ENCODE measurements at places on chromosomes 6 and 20. TPM values are rescaled to one million over a fixed set of nuclear protein-coding genes. Genes with fewer than 3 reads are reported as not detected.
A peak's percentile ranks its signal among the peaks of the same experiment; 100 is the strongest.

Gene LRRC73
- total RNA-seq: 0.52 TPM

DNA sequence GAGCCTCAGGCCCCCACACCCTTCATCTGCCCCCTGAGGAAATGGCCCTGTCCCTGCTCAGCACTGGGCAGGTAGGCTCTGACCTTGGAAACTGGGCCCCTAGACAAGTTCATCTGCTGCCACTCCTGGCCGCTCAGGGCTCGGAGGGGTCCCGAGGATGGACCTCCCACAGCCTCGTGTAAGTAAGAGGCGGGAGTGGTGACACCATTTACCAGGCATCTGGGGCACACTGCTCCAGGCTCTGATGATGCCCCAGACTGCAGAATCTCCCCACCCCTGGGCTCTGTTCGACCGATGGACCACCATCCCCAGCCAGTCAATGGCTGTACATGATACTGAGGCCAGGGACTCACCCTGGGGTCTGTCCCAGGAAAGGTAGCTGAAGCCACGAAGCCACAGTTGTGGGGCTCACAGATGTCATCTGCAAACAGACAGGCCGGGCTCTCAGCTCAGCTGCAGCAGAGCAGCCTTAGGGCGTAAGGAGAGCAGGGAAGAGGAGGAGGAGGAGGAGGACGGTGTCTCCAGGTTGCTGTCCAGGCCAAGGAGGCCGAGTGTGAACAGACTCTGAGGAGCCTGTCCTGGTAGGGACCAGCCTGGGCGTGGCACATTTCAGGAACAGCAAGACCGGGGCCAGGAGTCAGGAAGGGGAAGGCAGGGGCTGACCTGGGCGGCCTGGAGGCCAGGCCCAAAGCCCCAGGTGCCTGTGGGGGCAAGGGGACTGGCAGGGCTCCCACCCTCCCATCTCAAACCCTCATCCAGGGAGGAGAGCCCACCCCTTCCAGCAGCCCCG is 300.4 kb downstream of the TAF4 start:
- no peaks in the 10 kb centered on the region for H3K4me1 ChIP-seq
- no peak overlapping the region for H3K27ac ChIP-seq
- DNase-seq: no peak
- no peaks in the 10 kb centered on the region for H3K36me3 ChIP-seq
- no peaks in the 10 kb centered on the region for H3K27me3 ChIP-seq

DNA sequence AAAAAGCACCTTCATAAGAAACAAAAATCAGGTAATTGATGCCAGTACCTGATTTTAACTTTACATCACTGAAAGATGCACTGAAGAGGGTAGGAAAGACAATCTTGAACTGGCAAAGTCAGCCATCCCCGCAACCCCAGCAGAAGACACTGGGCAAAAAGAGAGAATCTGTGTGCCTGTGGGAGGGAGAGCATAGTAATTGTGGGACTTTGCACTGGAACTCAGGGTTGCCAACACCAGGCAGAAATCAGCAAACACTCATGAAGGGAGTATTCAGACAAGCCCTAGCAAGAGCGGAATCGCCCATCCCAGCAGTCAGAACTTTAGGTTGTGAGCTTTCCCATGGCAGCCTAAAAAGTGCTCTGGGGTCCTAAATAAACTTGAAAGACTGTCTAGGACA is 344.6 kb upstream of the GJE1 start:
- H3K27me3 ChIP-seq: no peaks in the 10 kb centered on the region
- H3K27ac ChIP-seq: no peak overlapping the region
- no peaks in the 10 kb centered on the region for H3K36me3 ChIP-seq
- H3K4me1 ChIP-seq: no peaks in the 10 kb centered on the region
- no peak for DNase-seq

Gene TTLL9
- not detected for total RNA-seq

DNA sequence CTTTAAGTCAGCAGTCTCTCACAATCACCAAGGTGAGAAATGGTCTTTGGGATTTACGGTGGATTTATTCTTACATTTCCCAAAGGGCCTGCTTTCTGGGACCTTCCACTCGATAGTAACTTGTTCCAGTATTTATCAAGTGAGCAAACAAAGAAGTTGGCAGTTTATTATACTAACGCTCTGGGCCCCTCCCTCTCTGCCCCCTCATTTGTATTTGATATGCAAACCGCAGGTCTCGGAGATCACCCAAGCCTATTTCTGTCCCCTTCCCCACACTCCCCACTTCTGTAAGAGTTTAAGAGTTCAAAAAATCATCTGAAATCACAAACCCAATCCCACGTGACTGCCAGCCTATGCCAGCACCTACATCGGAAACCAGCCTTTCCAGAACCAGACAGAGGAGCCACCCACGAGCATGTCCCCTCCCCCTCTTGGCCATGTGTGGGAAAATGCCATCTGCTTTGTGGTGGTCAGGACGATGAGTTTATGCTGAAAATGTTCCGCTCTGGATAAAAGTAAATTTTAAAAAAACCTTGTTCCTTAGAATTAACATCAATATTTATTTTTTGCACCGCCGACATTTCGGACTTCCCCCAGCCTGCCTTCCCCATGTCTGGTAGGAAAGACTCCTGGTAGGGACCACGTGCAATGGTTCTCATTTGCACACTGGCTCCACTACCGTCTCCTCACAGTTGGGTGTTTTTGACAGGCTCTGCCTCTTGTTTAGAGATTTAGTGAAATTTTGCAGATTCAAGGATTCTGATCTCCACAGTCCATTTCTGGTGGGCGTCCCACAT is 281.0 kb downstream of the TFAP2C start:
- H3K36me3 ChIP-seq: no peaks in the 10 kb centered on the region
- no peak overlapping the region for H3K27ac ChIP-seq
- no peak for DNase-seq

Gene CD40
- total RNA-seq: 1.5 TPM

GRCh38 chr6:2630891-2631571 is 119.7 kb downstream of the MYLK4 start:
- H3K4me3 ChIP-seq: no peak overlapping the region
- H3K27ac ChIP-seq: no peak overlapping the region
- H3K27me3 ChIP-seq: peaks cover 8% of the 10 kb centered on the region
- no peaks in the 10 kb centered on the region for H3K36me3 ChIP-seq
- no peak for DNase-seq

Gene PCED1A
- total RNA-seq: 22.6 TPM

DNA sequence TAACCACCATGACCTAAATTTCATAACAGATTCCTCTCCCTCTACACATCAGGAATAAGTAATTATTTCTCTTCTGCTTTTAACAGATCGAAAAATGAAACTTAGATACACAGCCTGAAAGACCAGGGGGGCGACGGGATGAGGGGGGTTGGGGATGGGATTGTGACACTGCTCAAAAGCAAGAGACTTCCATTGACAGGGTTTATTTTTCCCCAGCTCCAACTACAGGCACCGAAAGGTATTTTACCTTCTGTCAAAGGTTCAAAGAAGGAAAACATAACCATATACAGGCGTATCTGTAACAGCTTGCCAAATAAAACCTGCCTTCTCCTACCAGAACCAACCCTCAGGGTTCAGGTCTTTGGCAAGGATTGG is 1.3 kb downstream of the EPHA7 start:
- H3K4me1 ChIP-seq: peaks cover 20% of the 10 kb centered on the region
- H3K4me3 ChIP-seq: no peak overlapping the region
- DNase-seq: no peak
- peaks cover 59% of the 10 kb centered on the region for H3K27me3 ChIP-seq
- no peak overlapping the region for H3K27ac ChIP-seq
- H3K36me3 ChIP-seq: peaks cover 4% of the 10 kb centered on the region

DNA sequence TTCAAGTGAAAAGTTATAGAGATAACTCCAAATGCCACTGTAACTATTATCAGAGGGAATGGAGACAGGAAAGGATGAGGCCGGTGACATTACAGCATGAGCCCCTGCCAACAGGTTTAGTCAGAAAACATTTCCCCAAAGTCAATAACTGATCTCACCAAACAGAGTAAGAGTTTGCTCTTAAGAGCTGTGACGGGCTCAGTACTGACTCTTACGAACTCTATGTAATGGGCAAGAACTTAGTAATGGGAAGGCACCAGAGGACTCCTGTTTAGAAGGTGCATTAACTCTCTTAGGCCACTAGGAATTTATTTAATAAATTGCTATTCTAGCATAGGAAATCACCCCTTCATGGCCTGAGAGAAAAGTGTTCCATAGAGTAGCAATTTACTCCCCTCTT is 76.8 kb downstream of the SAMD5 start:
- no peaks in the 10 kb centered on the region for H3K27me3 ChIP-seq
- no peaks in the 10 kb centered on the region for H3K4me1 ChIP-seq
- no peak for DNase-seq
- H3K27ac ChIP-seq: no peak overlapping the region

- H3K4me1 ChIP-seq: peaks cover 22% of the 10 kb centered on the region
- H3K4me3 ChIP-seq: peak overlapping the region; percentile 15
- no peaks in the 10 kb centered on the region for H3K27me3 ChIP-seq
- peak overlapping the region; percentile 92 for H3K27ac ChIP-seq
Observed at GRCh38 chr6:89298680-89299465, 16.2 kb downstream of the GABRR2 start.

Gene CD24
- 0.31 TPM for total RNA-seq

GRCh38 chr6:36850021-36850420 is 10.8 kb upstream of the CPNE5 start:
- peaks cover 2% of the 10 kb centered on the region for H3K27me3 ChIP-seq
- no peak for DNase-seq
- H3K27ac ChIP-seq: no peak overlapping the region
- peaks cover 19% of the 10 kb centered on the region for H3K36me3 ChIP-seq

DNA sequence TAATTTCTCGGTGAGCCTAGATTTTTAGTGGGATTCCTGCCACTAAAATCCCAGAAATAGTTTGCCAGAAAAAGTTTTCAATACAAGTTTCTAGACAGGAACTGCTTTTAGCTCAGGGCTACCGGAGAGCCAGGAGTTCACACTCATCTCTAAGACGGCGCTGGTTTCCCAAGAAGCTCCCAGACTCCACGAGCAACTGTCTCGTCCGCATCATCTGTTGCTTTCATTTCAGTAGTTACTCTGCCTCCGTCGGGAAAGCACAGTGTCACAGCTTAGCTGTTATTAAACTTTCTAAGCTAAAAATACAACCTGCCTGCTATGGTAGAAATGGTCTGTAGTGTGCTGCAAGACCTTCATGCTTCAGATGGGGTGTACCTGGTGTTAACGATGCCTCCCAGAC is 197.3 kb upstream of the SNX9 start:
- no peak overlapping the region for H3K4me3 ChIP-seq
- H3K36me3 ChIP-seq: peaks cover 2% of the 10 kb centered on the region
- no peak overlapping the region for H3K27ac ChIP-seq
- H3K4me1 ChIP-seq: peaks cover 8% of the 10 kb centered on the region
- no peak for DNase-seq
- no peaks in the 10 kb centered on the region for H3K27me3 ChIP-seq

DNA sequence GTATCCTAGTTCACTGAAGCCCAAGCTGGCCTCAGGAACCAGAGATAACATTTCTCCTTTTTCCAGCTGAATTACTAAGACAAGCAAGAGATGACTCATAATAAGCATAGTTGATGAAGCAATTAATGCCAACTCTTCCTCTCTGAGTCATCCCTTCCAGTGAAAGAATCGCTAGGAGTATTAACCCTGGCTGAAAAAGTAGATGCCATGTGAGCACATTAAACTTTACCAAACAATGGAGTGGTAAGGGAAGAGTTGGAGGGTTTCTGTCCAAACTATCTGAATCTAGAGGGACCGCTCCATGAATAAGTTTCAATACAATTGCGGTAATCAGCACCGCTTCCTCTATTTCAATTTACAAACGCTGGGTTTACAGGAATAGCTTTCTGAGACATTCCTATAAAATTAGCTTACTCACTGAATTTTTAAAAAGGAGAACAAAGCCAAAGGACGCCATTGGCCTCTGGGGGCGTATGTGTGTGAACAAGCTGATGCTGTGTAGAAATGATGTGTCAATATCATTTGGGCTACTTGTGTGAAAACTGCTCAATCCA is 48.3 kb downstream of the ATXN1 start:
- H3K36me3 ChIP-seq: peaks cover 11% of the 10 kb centered on the region
- peak overlapping the region; percentile 82 for H3K27ac ChIP-seq
- DNase-seq: no peak
- peak overlapping the region; percentile 48 for H3K4me3 ChIP-seq
- no peaks in the 10 kb centered on the region for H3K27me3 ChIP-seq
- H3K4me1 ChIP-seq: peaks cover 33% of the 10 kb centered on the region

GRCh38 chr20:41038149-41038877 is 9.7 kb downstream of the TOP1 start:
- peak overlapping the region; percentile 50 for H3K27ac ChIP-seq
- peaks cover 55% of the 10 kb centered on the region for H3K36me3 ChIP-seq
- DNase-seq: no peak
- peaks cover 88% of the 10 kb centered on the region for H3K4me1 ChIP-seq
- no peaks in the 10 kb centered on the region for H3K27me3 ChIP-seq

Gene CD109
- 11.3 TPM for total RNA-seq

- H3K36me3 ChIP-seq: no peaks in the 10 kb centered on the region
- no peaks in the 10 kb centered on the region for H3K4me1 ChIP-seq
- no peak overlapping the region for H3K4me3 ChIP-seq
- DNase-seq: no peak
Observed at GRCh38 chr6:147677647-147678046, 169.2 kb downstream of the SAMD5 start.

- no peaks in the 10 kb centered on the region for H3K27me3 ChIP-seq
- DNase-seq: no peak
- no peaks in the 10 kb centered on the region for H3K36me3 ChIP-seq
- H3K4me3 ChIP-seq: no peak overlapping the region
- no peak overlapping the region for H3K27ac ChIP-seq
Observed at GRCh38 chr6:131488780-131489179, 84.2 kb upstream of the ARG1 start.

DNA sequence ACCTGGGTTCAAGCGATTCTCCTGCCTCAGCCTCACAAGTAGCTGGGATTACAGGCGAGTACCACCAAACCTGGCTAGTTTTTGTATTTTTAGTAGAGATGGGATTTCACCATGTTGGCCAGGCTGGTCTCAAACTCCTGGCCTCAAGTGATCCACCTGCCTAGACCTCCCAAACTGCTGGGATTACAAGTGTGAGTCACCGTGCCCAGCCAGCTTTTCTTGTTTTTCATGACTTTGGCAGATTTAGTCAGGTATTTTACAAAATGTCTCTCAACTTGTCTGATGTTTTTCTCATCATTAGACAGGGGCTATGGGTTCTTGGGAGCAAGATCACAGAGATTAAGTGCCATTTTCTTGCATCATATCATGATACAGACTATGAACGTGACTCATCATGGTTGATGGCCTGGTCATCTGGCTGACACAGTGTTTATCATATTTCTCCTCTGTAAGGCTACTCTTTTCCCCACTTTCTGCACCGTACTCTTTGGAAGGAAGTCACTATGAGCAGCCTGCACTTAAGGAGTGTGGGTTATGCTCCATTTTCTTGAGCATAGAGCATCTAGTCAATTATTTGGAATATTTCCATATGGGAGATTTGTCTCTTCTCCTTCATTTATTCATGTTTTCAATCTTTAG is 67.8 kb downstream of the RNF182 start:
- no peak for DNase-seq
- peaks cover 43% of the 10 kb centered on the region for H3K27me3 ChIP-seq
- H3K4me3 ChIP-seq: no peak overlapping the region
- no peak overlapping the region for H3K27ac ChIP-seq
- H3K4me1 ChIP-seq: no peaks in the 10 kb centered on the region
- H3K36me3 ChIP-seq: no peaks in the 10 kb centered on the region

DNA sequence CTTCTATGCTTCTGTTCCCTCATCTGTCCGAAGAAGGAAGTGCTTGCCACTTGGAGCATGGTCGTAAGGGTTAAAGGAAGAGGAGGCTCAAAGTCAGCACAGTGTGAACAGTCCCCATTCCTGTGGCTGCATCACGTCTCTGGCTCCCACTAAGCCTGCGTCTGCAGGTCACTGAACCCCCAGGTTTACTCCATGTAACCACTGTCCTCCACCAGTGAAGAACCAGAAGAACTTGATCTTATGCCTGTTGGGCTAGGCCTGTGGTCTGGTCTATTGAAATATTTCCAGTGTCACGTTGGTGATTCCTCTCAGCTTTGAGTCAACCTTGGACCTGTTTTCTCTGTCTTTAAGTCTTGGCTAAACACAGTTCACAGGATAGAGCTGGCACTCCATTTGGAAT is 45.9 kb upstream of the SCP2D1 start:
- DNase-seq: no peak
- no peak overlapping the region for H3K27ac ChIP-seq
- H3K4me1 ChIP-seq: no peaks in the 10 kb centered on the region
- peaks cover 2% of the 10 kb centered on the region for H3K36me3 ChIP-seq

Measured in activated CD4-positive, alpha-beta T cell treated with anti-CD3 and anti-CD28 coated beads, Interleukin-2, amount 10 ng/mL, durations not matched to agents 7 days and 5 days (primary cell).